Cardiac muscle cell (in vitro differentiated cells and primary cell): ENCODE measurements at places on chromosomes 3 and 15. TPM values are rescaled to one million over a fixed set of nuclear protein-coding genes. Genes with fewer than 3 reads are reported as not detected.

B2M gene
- 170 and 414 TPM in 2 replicates for total RNA-seq

TRMT10C gene
- 20.8 and 23.1 TPM in 2 replicates for total RNA-seq

LNP1 gene
- 22.7 and 23.1 TPM in 2 replicates for total RNA-seq

SCN10A gene
- total RNA-seq = not detected in 2 replicates

DNASE1L3 gene
- 0.21 and 0.39 TPM in 2 replicates for total RNA-seq

CHST13 gene
- total RNA-seq = 0.67 and 0.89 TPM in 2 replicates

KCTD6 gene
- total RNA-seq = 15.7 and 17.6 TPM in 2 replicates

OR5K2 gene
- total RNA-seq = not detected in 2 replicates

PRSS50 gene
- 3.2 and 4.1 TPM in 2 replicates for total RNA-seq

CYP19A1 gene
- 0.69 TPM in 1 of 2 replicates, not detected in the other for total RNA-seq

ATP13A4 gene
- 0.53 and 3.0 TPM in 2 replicates for total RNA-seq

DAPK2 gene
- total RNA-seq = 0.70 and 1.4 TPM in 2 replicates

SMAD6 gene
- 232 and 274 TPM in 2 replicates for total RNA-seq

PDCD10 gene
- total RNA-seq = 39.6 and 48.0 TPM in 2 replicates

PTPRG gene
- 35.1 and 45.7 TPM in 2 replicates for total RNA-seq

GSK3B gene
- 28.0 and 48.3 TPM in 2 replicates for total RNA-seq

P3H2 gene
- 45.3 and 56.7 TPM in 2 replicates for total RNA-seq

TMEM44 gene
- total RNA-seq = 14.1 and 16.2 TPM in 2 replicates

CISH gene
- total RNA-seq = 6.9 and 8.2 TPM in 2 replicates

FGD5 gene
- total RNA-seq = 0.74 and 1.1 TPM in 2 replicates

DOCK3 gene
- total RNA-seq = 0.42 and 1.3 TPM in 2 replicates

CD96 gene
- not detected in 2 replicates for total RNA-seq

GRAMD1C gene
- 0.25 and 6.5 TPM in 2 replicates for total RNA-seq

HIGD2B gene
- not detected in 2 replicates for total RNA-seq

CLASP2 gene
- total RNA-seq = 61.0 and 112 TPM in 2 replicates

EPHA6 gene
- 0.15 and 0.46 TPM in 2 replicates for total RNA-seq

GPR149 gene
- not detected in 2 replicates for total RNA-seq

NEIL1 gene
- 35.7 and 71.2 TPM in 2 replicates for total RNA-seq

HIGD1A gene
- total RNA-seq = 121 and 167 TPM in 2 replicates

C2CD4B gene
- 0.15 TPM in 1 of 2 replicates, not detected in the other for total RNA-seq

RAD51 gene
- total RNA-seq = 6.0 and 6.2 TPM in 2 replicates

PRR20G gene
- not detected in 2 replicates for total RNA-seq

SERINC4 gene
- total RNA-seq = 0.21 and 0.71 TPM in 2 replicates

CTXN2 gene
- total RNA-seq = not detected in 2 replicates

DNAH1 gene
- total RNA-seq = 3.2 and 3.6 TPM in 2 replicates
